Kidney tubule cell (primary cell): ENCODE measurements at places on chromosomes 2 and 18.

- DNase-seq: peak; percentile 22
These were observed 132.6 kb upstream of the ZNF236 start for GRCh38 chr18:76689646-76690264.

- DNase-seq: no peak
These were observed 120.7 kb upstream of the LMAN1 start for GRCh38 chr18:59479776-59480175.

DNA sequence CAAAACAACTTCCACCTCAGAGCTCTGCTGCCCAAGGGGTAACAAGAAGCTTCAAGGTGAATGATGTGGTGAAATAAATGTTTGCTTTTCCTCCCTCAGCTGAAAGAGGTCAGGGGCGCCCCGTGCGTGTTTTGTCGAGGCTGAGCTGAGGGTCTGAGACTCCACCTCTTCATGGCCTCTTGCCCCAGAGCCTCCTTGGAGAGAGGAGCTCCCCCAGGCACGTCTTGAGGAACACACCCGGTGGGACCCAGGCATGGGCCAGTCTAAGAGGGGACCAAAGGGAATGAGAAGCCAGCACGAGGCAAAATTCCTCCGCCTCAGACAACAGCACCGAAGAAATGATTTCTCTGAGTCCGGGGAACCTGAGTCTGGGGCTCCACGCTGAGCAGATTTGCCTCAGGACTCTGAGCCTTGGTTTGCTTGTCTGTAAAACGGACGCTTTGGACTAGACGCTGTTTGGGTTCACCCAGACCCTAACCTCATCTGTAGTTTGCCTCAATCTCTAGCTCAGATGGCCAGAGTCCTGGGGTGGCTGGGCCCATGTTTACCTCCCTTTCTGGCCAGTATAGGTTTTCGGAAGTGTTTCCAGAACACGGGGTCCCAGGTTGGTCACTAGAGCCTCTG lies 56.4 kb upstream of the ODC1 start:
- DNase-seq: no peak

DNA sequence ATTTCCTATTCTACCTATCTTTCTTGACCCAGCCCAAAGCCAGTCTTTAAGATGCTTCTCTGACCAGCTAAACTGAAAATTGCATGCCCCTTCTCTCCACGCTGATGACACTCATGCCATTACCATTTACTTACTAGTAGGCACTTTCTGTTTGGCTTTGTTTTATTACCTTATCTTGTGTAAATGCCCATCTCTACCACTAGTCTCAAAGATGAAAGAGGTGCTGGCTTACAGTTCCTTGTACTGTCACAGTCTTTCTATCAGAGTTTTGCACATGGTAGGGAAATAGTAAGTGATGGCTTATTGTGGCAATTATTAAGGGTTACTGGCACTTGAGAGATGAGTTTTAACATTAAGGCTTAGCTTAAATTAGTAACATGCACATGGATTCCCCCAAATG lies 352.1 kb downstream of the RBM43 start:
- DNase-seq: no peak

GRCh38 chr2:75643980-75644379 lies 2.6 kb upstream of the MRPL19 start:
- DNase-seq: no peak

DNA sequence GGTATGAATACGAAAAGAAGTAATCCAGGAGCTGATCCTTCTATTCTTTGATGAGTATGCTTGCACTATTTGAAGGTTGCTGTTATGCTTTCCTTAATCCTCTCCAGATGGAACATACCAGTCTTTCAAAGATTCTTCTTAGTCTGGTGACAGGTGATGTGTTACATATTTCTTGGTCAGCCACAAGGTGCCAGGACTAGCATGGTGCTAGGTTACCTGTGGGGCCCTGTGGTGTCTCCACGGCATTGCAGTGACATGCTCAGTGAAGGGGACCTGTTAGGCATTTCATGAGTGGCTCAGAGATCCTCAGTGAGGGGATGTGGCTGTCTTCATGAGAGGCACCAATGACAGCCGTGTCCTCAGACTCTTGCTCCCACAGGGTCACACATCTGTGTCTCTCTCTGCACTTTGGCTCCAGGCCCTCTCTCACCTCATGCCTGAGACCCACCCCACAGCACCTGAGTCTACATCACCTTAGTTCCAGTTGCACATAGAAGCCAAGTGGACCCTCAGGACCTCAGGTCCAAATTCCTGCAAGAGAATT lies 13.1 kb upstream of the RAB31 start:
- no peak for DNase-seq

- DNase-seq: peak; percentile 9
These were observed 453 bp downstream of the KCNJ3 start for GRCh38 chr2:154698721-154699574.

DNA sequence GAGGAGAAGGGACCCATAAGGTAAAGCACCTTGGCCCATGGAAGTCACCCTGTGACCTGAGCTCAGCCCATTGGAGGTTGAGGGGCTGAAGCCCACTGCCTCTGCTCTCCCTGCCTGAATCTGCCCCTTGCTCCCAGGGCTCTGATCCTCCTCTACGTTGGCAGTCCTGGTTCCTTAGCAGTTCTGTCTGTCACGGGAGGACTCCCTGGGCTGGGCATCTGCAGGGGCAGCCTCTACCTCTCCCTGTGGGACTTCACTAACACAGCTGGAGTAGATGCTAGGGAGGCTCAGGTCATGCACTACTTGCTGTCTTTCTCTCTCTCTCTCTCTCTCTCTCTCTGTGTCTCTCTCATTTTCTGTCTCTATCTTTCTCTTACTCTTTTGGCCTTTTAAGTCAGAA lies 8.7 kb downstream of the GYPC start:
- DNase-seq: no peak

- peak; percentile 28 for DNase-seq
These were observed 427.9 kb upstream of the POU3F3 start for GRCh38 chr2:104425850-104426595.

GRCh38 chr2:73823916-73824523 lies 4.7 kb upstream of the STAMBP start:
- peak; percentile 78 for DNase-seq

DNA sequence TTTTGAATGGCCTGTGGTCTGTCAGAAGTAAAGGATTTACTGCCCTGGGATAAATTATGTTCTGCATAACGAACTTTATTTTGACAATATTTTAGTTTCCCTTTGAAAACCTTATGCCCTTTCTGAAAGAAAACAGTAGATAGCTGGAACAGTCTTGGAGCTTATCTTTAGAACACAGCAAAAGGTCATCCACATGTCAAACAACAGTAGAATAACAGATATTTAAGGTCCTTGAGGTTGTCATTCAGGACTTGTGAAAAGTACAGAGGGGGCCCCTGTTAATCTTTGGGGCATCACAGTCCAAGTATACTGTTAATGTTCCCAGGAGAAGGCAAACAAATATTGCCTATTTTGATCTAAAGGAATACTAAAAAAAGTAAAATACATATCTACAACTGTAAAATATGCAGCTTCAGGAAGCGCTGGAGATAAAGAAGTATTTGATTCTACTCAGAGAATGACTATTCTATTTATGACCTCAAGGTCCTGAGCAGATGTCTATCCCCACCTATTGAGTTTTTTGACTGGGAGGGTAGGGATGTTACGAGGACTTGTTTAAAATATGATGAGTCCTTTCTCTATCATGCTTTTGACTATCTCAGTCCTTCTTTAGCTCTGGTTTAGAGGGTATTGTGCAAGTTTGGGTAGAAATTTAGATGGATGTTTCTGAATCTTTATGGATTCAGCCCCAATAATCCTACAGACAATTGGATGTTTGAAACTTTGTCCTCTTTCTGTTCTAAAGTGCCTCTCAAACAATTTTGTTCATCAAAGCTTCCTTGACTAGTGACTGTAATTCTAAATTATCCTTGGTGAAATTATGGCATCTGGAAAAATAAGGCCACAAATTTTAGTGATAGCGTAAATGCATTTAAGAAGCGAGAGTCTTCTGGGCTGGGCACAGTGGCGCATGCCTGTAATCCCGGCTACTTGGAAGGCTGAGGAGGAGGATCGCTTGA lies 25.1 kb upstream of the TMEM214 start:
- no peak for DNase-seq

DNA sequence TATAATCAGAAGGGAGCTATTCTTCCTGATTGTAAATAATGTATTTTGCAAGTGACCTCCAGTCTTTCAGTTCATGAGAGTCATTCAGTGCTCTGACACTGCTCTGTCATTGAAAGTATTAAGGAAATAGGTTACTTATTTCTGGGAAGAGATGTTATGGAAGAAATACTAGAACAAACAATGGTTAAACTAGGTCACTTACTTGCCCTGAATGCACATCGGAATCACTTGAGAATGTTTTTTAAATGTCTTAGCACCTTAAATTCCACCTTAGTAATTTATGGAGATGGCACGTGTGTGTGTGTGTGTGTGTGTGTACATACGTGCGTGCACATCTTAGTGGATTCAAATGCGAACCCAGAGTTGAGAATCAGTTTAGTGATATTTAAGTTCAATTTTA lies 126.6 kb upstream of the KCNH7 start:
- DNase-seq: peak; percentile 68

DNA sequence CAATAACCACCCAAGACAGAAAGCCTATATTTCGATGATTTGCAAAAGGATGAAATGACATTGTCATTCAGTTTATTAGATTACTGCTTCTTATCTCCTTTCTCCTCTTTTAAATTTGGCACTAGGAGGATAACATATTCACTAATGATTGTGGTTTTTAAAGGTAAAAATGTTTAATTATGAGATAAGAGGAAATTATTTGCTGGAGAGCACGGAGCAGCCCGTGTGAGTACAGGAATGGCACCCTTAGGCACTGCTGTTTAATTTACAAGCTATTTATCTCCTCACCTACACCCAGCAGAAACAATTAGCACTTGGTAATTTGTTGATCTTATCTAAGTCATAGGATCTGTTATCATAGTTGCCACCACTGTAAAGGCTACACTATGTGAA lies 87.4 kb upstream of the SP3 start:
- no peak for DNase-seq

GRCh38 chr2:235745597-235745996 lies 251.8 kb downstream of the AGAP1 start:
- DNase-seq: no peak

DNA sequence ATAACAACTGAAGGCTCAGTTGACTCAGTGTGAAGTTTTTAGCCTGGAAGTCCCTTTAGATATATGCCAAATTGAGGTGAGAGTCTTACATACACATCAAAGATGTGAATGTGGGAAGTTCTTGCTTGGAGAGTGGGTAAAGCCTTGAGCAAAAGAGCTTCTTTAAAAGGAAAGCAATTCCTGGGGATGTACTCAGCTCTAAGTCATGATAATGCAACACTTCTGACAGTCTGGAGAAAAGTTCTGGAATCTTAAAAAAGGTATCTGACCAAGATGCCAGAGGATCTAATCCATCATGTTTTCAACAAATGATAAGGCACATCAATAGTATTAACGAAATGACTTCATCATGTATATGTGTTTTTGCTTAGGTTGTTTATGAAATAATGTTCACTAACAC lies 351.2 kb downstream of the CDH19 start:
- no peak for DNase-seq

GRCh38 chr2:65281627-65282351 lies 54.2 kb downstream of the ACTR2 start:
- DNase-seq: no peak
